ENCODE measurements at places on chromosomes 6 and 20.

- ATAC-seq, result no peak
Measured at GRCh38 chr6:162119341-162119740, 608.2 kb downstream of the PRKN start.

DNA sequence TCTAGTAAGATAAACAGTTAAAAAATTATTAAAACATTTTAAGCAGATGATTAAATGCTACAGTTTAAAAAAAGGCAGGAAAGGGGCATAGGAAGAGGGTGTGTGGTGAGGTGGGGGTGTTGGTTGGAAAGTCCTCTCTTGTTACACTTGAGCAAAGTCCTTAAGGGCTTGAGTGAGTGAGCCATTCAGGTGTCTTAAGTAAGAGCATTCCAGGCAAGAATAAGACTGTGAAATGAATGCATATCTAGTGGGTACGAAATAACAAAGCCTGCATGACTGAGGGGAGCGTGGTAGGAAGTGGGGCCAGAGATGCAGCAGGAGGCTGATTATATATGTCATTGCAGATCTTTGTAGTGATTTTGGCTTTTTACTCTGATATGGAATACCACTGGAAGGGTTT, 5.1 kb downstream of the CDKAL1 start:
- no peak for ATAC-seq

- no peak for ATAC-seq
Measured at GRCh38 chr20:41167481-41168253, 30.3 kb downstream of the PLCG1 start.

DNA sequence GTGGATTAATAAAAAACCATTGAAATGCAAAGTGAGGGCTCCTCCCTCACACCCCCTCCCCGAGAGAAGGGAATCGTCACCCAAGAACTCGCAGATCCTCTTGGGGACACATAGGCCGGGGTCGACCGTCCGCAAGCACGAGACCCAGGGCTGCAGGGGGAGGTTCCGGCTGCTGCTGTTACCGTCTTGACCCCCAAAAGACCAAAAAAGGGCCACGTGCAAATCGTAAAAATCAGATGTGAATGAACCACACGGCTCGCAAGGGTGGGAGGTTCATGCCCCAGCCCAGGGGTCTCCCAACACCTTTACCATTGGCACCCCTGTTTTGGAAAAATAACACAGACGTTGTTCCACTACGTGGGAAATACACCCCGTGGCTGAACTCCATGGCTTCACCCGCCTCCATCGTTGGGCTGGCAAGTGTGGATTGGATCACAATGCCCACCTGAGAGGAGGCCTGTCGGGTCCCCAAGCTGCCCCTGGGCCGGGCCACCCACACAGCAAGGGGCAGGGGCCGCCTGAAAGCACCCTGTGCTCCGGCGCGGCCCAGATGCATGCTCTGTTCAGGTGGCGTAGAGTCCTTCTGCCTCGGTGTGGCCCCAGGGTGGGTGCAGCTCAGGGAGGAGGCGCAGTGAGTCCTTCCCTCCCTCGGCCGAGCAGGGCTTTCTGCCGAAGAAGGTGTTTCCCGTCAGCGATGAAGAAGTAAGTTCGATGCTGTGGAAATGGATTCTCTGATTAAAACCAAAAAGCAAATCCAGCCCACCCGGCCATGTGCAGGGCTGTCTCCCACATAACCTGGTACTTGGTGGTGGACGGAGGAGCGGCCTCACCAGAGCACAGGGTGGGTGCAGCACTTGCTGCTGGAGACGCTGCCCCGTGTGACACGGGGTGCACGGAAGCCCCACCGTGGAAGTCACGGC, 85.0 kb downstream of the YTHDF1 start:
- ATAC-seq, result no peak

DNA sequence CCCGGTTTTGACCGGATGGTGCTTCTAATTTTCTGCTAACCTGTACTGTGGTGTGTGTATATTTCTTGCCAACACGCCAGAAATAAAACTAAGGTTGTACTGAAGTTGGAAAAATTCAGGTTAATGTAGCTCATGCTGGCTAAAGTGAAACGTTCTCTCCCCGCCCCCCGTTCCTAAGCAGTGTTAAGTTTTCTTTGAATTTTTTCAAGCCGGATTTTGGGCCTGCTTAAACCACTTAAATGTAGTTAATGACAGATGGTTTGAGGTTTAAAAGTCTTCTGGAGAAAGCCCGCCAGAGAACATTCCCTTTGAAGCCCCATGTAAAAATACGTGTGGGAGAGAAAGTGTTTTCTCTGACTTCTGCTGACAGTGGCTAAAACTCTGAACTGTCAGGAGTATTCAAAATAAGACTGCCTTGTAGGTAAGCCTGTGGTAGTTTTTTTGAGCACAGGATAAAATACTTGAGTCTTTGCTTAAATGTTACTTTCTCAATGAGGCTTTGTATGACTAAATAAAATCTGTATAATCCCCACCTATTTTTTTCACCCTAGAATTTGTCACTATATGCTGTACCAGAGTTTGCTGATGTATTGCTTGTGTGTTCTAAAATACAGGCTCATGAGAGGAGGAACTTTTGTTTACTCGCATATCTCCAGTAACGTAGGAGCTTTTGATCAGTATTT, 101.3 kb downstream of the OR2B2 start:
- ATAC-seq, result no peak

- ATAC-seq, result no peak
Measured at GRCh38 chr20:58173930-58174707, 54.3 kb downstream of the ANKRD60 start.

GRCh38 chr6:124854338-124854922, 107.8 kb upstream of the RNF217 start:
- ATAC-seq, result no peak

DNA sequence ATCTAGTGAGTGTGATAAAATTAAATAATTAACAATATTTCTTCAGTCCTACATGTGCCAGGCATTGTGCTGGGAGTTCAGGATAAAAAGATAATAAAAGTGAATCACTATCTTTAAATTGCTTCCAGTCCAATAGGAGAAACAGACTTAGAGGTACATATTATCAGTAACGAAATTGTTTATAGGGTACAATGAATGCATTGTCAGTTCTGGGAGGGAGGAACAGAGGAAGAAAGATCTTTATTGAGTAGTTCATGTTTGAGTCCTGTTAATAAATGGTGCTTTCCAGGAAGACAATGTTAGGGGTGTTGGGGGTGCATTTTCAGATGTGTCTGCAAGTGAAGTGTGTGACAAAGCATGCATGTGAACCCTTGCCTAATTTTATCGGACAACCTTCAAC, 183.1 kb downstream of the OGFRL1 start:
- no peak for ATAC-seq

GRCh38 chr6:158707821-158708195, 58.0 kb downstream of the SYTL3 start:
- ATAC-seq, result no peak

GRCh38 chr6:40630051-40630450, 42.9 kb upstream of the LRFN2 start:
- ATAC-seq, result no peak

GRCh38 chr6:73943930-73944652, 248.1 kb downstream of the CD109 start:
- ATAC-seq, result no peak

- no peak for ATAC-seq
Measured at GRCh38 chr20:63129376-63129965, 86.5 kb downstream of the YTHDF1 start.

- ATAC-seq, result no peak
Measured at GRCh38 chr6:44024574-44025219, 102.6 kb downstream of the MRPL14 start.

GRCh38 chr6:150146436-150146835, 3.6 kb downstream of the PPP1R14C start:
- ATAC-seq, result no peak

DNA sequence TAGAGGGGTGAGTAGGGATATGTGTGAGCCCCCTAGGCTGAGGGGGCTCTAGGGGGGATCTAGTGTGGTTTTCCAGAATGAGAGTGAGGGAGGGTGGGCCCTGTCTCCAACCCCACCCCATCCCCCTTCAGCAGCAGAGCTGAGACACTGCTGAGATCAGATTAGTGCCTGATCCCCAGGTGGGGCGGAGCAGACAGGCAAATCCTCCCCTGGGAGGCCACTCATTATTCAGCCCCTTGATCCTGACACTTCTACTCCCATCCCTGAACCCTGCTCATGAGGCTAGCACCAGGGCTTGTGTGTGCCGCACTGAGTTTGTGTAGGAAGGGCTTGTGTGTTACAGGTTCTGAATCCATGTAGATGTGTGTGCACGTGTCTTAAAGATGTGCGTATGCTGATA, 42.5 kb downstream of the SPDEF start:
- no peak for ATAC-seq

- ATAC-seq, result no peak
Measured at GRCh38 chr6:110418594-110418993, 3.2 kb upstream of the DDO start.

DNA sequence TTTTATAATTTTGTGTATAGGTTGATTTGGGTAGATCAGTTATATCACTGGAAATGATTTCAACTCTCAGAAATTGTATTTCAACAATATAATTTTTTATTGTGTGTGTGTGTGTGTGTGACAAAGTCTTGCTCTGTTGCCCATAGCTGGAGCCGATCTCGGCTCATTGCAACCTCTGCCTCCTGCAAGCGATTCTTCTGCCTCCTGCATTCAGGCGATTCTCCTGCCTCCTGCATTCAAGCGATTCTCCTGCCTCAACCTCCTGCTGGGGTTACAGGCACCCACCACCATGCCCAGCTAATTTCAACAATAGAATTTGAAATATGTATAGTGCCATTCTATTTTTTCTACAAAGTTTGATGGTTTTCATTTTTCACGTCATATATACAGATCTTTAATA, 24.1 kb downstream of the AFDN start:
- ATAC-seq, result no peak

- ATAC-seq, result no peak
Measured at GRCh38 chr20:62609279-62609720, 33.0 kb upstream of the SLCO4A1 start.

- no peak for ATAC-seq
Measured at GRCh38 chr20:10616212-10616611, 57.6 kb downstream of the JAG1 start.

Measured in SK-N-SH treated with all-trans-retinoic acid at 6 μM for 48 hours (cell line).